ENCODE measurements at places on chromosomes 6 and 20. TPM values are rescaled to one million over a fixed set of nuclear protein-coding genes. Genes with fewer than 3 reads are reported as not detected.
A peak's percentile ranks its signal among the peaks of the same experiment; 100 is the strongest.

GRCh38 chr6:30885481-30885998 lies 1.2 kb downstream of the DDR1 start:
- DNase-seq = peak; percentile 69

GRCh38 chr6:145137425-145137824 lies 597.9 kb downstream of the EPM2A start:
- DNase-seq = peak; percentile 2

SAMD3 gene
- 2.8 TPM for total RNA-seq

GRCh38 chr6:85065831-85066230 lies 301.4 kb upstream of the TBX18 start:
- no peak for DNase-seq

ANKRD66 gene
- 12.4 TPM for total RNA-seq

GRCh38 chr6:75409928-75410327 lies 83.7 kb downstream of the FILIP1 start:
- no peak for DNase-seq

DNA sequence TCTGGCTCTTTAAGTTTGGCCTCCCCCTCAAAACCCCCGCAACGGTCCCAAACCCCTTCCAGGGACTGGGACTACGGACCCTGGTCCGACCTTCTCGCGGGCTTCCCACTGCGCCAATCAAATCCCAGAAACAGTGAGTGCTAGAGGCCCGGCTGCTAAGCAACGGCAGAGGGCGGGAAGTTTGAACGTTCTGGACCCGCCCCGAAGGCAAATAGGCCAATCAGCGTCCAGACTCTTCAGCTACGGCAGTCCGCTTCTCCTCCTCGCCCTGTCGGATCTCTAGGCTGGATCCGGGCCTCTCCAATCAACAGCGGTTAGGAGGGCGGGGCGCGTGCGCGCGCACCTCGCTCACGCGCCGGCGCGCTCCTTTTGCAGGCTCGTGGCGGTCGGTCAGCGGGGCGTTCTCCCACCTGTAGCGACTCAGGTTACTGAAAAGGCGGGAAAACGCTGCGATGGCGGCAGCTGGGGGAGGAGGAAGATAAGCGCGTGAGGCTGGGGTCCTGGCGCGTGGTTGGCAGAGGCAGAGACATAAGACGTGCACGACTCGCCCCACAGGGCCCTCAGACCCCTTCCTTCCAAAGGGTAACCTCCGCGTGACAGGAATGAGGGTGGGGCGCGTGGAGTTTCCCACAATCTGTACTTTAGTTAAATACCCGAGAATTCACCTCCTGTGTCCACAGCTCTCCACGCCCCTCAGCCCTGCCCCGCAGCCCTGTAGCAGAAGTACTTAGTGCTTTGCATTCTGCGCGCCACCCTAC lies at the start of gene MSH5:
Gene MSH5 (plus strand): TSS at position 367 of the 758 bp plus-strand sequence. CDS start 462 bp downstream, outside the sequence.
- DNase-seq = peak; percentile 100

DNA sequence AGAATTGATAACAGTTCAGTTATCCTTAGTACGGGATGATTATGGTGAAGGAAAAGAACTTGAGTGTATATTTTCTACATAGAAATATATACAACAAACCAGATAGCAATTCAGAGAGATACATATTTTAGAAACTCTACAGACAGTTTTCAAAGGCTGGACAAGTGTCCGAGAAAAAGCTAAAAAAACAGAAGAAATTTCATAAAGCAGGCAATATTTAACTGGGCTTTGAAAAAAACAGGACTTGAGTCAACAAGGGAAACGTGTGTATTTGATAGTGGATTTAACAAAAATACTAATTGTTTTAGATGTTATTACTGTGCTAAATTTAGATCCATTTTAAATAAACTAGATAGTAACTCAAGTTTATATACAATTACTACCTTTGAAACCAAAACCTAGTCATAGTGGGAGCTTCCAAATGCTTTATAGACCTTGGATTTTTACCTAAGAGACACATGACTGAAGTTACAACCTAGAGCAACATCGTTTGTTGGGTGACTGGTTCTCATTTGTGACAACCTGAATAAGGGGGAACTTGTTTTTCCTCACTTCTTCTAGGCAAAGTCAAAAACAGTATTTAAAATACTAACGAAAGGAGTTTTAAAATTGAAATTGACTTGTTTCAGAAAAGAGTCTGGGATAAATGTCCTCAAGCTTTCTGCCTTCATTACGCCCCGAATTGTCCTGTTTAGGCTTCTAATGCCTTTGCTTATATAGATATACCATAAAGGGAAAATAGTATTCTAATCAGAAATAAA lies 116.7 kb upstream of the PRSS16 start:
- no peak for DNase-seq

- no peak for DNase-seq
Observed at GRCh38 chr6:140909625-140910024, 1223.1 kb upstream of the GJE1 start.

LHFPL5 gene
- total RNA-seq = not detected

SIRPD gene
- total RNA-seq = 0.28 TPM

GRCh38 chr6:11043961-11044711 lies at the start of gene ELOVL2:
Gene ELOVL2 (minus strand): TSS chr6:11044305. CDS start chr6:11044230, 75 bp downstream.
- peak; percentile 67 for DNase-seq

SIRT5 gene
- 9.8 TPM for total RNA-seq

COMMD7 gene
- total RNA-seq = 26.1 TPM

DNA sequence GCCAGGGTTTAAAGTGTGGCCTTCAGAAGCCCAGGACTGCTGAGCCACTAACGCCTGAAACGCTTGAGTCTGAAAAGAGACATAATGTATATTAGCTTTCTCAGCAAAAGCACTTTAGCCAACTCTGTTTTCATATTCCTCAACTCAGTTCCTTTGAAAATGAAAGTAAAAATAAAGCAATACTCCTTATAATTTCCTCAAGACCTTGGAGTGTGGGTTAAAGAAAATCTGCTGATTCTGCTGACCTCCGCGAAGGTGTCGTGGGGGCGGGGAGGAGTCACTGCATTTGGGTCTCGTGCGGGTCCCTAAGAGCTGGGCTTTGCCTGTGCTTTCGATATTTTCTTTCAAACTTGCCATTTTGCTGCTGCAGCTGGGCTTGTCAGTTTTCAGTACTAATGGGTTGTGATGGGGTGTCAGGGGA lies 142.2 kb upstream of the ARID1B start:
- DNase-seq = peak; percentile 70

PIM1 gene
- 43.2 TPM for total RNA-seq

GRCh38 chr6:20706939-20707485 lies 172.8 kb downstream of the CDKAL1 start:
- DNase-seq = no peak

ACTL10 gene
- 3.4 TPM for total RNA-seq

SLC22A2 gene
- not detected for total RNA-seq

GRCh38 chr6:32369660-32370059 lies 2.0 kb downstream of the TSBP1 start:
- no peak for DNase-seq

- no peak for DNase-seq
Observed at GRCh38 chr20:42435230-42435629, 754.5 kb downstream of the PTPRT start.

DNA sequence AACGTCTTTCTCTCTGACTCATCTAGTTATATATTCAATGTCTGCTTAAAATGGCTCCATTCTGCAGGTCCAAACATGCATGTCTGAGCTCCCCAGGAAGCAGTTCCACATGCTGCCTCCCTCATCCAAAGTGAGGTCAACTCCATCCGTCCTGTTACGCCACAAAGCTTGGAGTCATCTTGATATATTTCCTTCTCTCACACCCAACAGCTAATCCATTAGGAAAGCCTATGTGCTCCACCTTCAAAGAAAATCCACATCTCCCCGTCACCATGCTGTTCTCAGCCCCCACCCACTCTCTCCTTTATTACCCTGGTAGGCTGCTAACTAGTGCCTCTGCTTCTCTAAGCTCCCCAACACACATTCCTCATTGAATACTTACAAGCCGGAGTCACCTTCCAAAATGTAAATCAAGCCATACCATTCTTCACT lies 130.2 kb upstream of the SYNDIG1 start:
- no peak for DNase-seq

- no peak for DNase-seq
Observed at GRCh38 chr20:56002908-56003800, 2.2 kb downstream of the CBLN4 start.

DNA sequence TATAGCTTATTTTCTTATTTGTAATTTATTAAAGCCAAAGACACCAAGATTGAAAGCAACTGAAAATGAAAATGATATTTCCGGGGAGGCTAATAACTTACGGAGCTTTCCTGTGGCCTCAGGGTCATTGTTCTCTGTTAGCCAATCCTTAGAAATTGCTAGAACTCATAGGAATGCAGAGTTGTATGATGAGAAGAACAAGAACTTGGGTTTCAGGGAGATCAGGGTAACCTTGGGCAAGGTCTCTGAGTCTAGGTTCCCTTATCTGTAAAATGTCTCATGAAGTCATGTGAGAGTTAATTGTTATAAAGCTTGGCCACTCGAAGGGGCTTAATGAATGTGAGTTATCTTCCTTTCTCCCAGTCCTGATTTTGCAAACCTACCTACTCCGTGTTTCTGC lies 20.1 kb upstream of the SERINC3 start:
- no peak for DNase-seq

DNA sequence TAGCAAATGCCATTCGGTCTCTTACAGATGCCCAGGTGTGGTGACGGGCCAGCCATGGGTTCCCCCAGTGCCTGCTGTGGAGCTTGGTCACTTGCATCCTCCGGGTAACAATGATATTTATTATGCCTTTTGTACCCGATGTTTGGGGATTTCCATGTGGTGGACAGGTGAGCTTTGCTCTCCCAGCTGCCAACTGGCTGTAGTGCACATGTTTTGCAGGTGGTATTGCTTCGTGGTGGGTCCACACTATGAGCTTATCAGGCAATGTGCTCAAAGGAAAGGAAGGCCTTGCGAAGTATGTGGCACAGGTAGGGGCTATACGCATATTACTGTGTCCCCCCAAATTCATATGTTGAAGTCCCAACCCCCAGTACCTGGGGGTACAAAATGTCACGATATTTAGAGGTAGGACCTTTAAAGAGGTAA lies 4.2 kb upstream of the CTCFL start:
- DNase-seq = no peak

OR2B3 gene
- total RNA-seq = not detected

DNA sequence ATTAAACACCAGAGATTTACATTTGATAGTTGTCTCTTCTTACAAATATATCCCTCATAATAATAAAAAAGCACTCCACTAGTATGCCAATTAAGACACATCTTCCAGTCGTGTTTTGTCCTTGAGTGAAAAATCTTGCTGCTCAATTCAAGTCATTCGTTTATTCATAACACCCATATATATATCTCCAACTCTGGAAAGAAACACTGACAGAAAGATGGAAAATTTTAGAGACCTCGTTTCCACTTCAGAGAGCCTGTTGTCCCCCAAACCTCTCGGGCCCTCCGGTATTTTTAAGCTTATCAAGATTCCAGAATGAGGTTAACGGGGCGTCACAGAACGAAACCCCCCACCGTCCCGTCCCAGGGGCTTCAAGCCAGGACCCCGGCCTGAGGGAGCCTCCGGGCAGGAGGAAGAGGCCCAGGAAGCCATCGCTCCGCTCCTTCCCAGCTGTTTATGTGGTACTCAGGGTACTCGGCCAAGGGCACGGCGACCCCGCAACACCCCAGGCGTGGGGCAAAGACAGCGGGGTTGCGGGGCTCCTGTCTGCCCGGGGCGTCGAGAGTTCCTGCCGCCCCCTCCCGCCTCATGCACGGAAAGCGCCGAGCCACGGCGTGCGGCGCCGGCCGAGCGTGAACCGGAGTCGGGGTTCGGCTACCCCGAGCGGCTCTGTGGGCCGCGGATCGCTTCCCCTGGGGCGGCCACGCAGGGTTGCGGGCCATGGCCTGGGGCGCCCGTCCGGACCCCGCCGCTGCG lies 623 bp upstream of the SNX9 start:
- DNase-seq = peak; percentile 52

- DNase-seq = peak; percentile 64
Observed at GRCh38 chr6:26032340-26033084, 54.7 kb upstream of the HFE start.

GPR63 gene
- 0.55 TPM for total RNA-seq

DNA sequence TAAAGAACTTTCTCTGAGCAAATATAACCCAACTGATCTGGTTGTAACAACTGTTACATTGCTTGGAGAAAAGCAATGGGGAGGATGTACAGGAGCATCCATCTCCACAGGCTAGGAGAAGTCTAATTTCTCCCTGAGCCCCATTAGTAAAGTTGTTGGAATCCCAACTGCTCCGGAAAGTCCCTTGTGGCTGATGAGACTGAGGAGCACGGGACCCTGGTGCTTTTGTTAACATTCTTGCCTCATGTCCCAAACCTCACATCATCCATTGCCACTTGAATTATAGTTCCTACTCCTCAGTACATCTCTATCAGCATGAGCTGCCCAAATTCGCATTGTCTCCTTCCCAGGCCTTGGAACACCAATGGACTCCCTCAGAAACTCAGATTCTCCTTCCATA lies 260.6 kb upstream of the BMP2 start:
- no peak for DNase-seq

DNA sequence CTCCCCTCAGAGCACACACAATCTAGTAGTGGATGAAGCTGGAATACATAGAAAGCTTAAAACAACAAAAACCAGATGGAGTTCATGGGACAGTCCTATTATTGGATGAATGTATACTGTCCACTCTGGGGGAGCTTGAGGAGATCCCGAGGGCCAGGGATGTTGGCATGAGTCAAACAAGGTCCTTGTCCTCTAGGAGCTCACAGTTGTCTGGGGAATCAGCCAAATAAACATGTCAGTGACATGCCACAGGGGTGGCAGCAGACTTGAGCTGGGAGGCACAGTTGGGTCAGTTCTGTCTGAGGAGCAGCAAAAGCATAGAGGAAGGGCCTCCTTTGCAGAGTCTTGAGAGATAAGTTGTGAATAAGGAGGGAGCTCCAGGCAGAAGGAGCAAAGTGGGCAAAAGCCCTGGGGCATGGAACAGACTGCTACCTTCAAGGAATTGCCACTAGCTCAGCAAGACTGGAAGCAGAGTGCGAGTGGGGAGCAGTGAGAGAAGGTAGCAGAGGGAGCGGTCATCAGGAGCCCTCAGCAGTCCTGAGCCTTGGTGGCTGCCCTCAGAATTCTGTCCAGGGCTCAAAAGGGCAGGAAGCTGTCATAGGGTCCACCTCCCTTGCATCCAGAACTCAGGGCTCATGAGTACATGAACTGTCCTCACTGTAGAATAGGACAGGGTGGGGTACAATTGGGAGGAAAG lies 22.1 kb downstream of the L3MBTL1 start:
- DNase-seq = no peak

EYS gene
- 0.17 TPM for total RNA-seq

DNA sequence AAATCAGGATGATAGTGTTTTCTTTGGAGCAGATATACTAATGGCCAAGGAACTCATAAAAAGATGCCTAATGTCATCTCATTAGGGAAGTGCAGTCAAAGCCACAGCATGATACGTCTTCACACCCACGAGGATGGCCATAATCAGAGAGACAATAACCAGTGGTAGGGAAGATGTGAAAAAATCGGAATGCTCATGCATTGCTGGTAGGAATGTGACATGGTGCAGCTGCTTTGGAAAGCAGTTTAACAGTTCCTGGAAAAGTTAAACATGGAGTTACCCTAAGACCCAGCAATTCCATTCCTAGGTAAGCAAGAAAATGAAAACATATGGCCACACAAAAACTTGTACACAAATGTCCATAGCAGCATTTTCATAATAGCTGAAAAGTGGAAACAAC lies 29.9 kb downstream of the BCAS1 start:
- peak; percentile 50 for DNase-seq

- DNase-seq = no peak
Observed at GRCh38 chr6:63392092-63392724, 72.4 kb upstream of the LGSN start.

GRCh38 chr6:53910834-53911233 lies 116.0 kb downstream of the LRRC1 start:
- DNase-seq = no peak

- DNase-seq = no peak
Observed at GRCh38 chr6:155528335-155528734, 72.7 kb upstream of the NOX3 start.

GRCh38 chr6:162123797-162124196 lies 603.8 kb downstream of the PRKN start:
- peak; percentile 65 for DNase-seq
